ENCODE measurements at places on chromosomes 12 and 14.
A peak's percentile ranks its signal among the peaks of the same experiment; 100 is the strongest.

DNA sequence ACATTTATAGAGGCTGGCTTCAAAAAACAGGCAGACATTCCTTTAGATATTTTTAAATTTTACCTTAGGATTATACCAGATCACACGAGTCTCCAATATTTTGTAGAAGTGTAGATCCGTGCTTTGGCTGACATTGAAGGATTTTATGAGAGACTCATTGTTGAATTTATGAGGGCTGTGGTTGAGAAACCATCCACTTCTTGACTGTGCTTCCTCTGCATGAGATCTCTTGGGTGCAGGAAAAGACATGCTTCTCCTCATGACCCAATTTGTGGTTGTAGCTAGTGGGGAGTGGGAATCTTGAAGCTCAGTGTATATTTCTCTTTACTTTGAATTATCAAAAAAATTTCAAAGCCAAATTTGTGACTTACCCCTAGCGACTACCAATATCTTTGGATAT is 36.7 kb upstream of the NKX2-8 start:
- DNase-seq, result peak; percentile 65

GRCh38 chr12:22788913-22789312 is 163.9 kb downstream of the ETNK1 start:
- DNase-seq, result no peak

- no peak for DNase-seq
These were observed 17.0 kb downstream of the EEA1 start for GRCh38 chr12:92912052-92912451.

DNA sequence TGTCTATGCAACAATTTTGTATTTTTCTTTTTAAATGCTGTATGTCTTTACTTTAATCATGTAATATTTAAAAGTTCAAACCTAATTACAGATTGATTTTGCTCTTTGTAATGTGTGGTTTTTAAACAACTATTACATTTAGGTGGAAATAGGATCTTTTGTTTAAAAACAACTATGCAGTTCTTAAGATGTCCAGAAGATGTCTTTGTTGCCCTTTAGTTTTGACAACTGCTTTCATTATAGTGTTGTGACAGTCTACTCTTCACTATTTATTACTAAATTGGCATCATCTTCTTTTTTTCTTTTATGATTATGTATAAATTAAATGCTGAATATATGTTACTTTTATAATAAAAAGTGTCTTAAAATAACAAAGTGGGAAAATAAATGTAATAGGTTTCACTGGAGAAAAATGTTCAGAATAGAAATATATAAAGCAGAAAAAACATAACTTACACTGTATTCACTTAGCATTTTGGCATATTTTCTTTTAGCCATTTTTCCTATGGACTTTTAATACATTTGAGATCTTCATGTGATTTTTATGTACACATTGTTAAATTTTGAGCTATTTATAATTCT is 27.1 kb upstream of the PCNX4 start:
- no peak for DNase-seq

DNA sequence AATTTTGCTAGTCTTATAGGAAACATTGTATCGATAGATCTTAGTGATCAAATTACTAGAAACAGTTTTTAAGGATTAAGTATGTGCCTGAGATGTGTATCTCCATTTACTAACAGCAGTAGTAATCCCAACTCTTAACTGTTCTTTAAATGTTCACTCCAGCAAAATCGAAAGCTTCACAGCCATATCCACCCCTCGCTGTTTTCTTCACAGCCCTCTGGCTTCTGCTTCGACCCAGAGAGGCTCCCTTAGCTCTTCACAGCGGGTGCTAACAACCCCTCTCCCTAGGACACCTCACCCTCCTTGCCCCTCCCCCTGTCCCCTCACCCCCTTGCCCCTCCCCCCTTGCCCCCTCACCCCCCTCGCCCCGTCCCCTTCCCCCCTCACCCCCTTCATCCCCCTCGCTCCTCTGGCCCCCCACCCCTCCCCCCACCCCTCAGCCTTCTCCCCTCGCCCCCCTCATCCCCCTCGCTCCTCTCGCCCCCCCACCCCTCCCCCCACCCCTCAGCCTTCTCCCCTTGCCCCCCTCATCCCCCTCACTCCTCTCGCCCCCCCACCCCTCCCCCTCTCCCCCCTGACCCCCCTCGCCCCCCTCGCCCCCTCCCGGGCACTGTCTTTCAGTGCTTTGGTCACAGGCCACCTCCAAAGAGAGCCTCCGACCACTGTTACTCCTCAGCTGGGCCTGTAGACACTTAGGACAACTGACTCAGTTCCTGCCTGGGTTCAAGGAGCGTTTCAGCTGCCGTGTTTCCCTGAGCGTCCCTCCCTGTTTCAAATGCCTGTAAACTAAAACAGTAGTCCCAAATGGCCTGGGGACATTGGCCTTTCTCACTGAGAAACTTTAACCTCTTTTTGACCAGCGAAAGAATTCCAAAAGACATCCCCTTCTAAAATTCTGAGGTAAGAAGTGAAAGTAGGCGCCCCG is 46.0 kb upstream of the DYNC1H1 start:
- DNase-seq, result no peak

DNA sequence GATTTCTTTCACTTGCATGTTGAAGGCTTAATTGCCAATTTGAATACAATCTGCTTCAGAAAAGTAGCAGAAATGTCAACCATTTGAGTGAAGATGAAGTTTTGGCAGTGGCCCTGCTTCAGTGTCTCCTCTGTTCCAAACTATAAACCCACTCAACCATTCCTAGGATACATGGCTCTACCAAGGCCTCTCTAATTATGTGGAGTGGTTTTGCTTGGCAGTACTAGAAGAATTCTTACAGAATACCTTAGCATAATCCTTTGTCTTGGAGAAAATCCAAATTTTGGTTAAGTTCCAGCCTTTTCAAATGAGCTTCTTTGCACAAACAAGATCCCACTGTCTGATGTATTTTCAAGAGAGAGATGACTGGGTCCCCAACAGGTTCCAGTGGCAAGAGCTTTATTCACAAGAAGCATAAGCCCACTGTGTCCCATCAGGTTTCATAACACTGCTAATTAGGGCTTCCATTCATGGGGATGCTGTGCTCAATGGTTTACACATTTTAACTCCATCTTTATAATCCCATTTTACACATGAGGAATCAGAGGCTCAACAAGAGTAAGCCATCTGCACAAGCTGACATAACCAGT is 234.5 kb downstream of the IPO8 start:
- DNase-seq, result no peak

DNA sequence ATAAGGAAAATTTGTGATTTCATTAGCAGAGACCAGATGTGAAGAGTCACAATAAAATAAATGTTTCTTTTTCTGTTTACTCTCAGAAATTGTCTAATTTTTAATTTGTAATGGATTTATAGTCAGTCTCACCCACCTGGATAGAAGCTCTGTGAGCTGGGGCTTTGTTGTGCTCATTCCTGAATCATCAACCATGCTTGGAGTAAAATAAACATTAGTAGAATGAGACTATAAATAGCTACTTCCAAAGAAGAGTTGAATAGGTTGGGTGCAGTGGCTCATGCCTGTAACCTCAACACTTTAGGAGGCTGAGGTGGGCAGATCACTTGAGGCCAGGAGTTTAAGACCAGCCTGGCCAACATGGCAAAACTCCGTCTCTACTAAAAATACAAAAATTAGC is 185.3 kb upstream of the FBXO33 start:
- no peak for DNase-seq

DNA sequence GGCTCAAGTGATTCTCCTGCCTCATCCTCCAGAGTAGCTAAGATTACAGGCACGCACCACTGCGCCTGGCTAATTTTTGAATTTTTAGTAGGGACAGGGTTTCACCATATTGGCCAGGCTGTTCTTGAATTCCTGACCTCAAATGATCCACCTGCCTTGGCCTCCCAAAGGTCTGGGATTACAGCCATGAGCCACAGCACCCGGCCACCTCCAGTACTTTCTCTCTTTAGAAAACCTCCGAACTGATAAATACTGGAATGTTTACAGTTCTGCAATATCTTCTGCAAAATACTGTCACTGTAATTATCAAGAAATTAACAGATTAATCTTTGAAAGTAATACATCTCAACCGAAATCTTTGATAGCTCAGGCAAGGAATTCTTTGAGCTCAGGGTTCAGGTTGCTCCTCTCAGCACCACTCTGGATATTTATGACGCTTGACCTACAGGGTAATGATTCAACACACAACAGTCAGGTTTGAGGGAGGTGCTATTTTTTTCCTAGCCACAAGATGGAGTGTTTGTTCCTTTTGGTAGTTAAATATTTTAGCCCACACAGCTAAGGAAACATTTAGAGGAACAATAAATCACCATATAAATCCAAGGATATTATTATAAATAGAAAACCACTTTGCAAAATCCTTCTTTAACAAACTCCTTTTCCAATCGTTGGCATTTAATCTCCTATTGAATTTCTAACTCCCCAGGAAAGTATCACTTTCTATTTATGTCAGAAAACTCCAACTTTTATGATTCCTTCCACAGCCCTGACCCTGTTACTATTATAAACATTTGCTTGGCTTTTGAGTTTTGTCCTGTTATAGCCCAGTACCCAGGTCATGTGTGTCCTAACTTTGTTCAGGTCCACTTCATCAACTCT is 48.6 kb upstream of the GTF2A1 start:
- DNase-seq, result peak; percentile 37

GRCh38 chr14:68784226-68784910 is 8.5 kb downstream of the ZFP36L1 start:
- no peak for DNase-seq

- DNase-seq, result no peak
These were observed 68.5 kb upstream of the PKP2 start for GRCh38 chr12:32964981-32965585.

DNA sequence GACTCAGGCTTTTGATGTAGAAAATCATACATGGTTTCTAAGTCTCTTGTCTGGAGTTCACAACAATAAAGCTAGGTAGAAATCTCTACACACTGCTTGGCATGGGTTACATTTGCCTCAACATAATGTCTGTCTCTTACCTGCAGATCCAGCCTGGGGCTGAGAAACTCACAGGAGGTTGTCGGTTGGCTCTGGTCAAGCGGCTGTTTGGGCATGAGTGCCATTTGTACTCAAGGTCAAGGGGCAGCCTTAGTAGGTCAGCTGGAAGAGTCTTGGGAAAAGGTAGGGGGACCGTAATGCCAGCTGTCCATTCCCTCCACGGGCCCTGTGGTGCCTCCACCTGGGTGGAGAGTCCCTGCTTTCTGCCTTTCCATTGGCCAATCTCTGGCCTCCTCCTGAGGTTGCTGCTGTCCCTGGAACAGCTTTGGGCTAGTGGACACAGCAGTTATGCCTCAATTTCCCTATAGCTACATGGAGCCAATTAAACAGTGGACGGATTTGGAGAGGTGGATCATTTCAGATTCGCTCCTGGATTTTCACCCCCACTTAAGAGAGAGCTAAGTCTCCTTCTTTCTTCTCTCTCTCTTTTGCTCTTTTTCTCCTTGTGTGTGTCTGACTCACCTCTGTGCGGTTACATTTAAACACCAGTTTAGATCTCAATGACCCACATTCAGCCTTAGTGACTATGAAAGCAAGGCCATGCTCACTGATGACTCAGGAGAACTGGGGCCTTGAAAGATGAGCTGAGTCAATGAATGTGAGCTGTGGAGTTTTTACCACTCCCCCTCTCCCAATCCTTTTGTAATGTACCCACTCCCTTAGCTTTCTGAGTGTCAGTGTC is 132.8 kb upstream of the HIF1A start:
- DNase-seq, result no peak

GRCh38 chr12:6839482-6840201 is 1.1 kb upstream of the GNB3 start:
- DNase-seq, result no peak

DNA sequence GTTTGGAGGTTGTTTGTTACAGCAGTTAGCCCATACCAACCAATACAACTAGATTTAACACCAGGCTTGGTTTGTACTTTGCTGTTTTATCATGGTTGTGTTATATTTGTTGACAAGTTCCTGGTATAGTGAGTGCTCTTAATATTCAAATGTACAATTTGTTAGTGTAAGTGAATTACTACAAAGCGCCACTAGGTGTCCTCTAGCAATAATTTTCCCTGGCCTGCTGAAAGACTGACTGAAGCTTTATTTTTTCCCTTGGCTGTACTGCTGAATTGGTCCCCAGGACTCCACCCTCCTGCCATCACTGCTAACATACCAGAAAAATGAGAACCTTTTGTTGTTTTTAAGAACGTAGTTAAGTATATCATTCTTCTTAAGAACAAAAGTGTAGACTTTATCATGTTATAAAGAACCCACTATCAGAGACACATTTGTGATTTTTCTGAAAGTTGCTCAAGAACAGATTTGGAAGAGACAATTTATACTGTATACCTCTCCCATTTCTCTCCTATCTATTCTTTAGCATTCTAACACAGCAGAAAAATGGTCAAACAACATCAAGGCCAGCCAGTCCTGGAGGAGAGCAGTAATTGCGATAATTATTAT is 75.3 kb upstream of the FAR2 start:
- DNase-seq, result peak; percentile 30

DNA sequence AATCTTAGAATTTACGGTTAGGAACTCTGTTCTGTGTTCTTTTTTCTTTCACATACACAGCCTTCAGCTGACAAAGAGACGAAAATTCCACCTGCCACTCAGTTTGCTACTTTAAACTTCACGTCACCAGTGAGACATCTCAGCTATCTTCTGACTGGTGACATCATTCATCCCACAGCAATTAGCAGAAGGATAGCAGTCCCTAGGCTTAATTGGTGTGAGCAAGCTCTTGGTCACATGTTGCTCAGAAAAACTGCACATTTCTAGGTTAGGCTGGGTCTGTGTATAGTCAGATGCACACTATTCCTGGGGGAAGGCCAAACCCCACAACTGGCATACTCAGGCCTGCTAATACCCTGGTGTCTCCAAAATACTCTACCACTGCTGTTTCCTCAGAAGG is 23.9 kb downstream of the SLC7A7 start:
- no peak for DNase-seq

DNA sequence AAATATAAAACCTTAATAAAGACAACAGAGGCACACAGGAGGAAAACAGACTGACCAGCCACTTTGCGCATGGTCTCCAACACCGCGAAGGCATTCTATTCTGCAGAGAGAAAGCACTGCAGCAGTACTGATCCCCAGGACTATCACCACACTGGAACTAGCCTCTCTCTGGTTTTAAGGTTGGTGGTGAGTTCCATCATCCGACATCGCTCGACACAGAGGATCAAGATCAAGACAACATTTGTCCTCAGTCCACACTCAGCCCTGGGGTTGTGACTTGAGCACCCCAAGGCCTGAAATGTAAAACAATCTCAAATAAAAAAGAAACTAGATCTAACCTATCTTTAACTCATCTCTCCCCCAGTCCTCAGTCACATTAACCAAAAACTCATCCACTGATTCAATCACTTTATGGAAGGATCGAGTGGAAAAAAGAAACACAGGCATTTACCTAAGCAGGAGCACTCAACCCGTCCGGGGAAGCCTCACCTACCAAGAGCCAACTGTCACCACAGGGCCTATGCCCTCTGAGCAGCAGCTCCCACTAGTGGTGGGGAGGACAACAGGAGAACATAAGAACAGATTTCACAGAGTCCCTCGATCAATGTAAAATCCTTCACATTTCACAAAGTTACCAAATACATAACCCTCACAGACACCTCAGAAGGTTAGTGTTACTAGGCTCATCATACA is 17.7 kb downstream of the STXBP6 start:
- no peak for DNase-seq

DNA sequence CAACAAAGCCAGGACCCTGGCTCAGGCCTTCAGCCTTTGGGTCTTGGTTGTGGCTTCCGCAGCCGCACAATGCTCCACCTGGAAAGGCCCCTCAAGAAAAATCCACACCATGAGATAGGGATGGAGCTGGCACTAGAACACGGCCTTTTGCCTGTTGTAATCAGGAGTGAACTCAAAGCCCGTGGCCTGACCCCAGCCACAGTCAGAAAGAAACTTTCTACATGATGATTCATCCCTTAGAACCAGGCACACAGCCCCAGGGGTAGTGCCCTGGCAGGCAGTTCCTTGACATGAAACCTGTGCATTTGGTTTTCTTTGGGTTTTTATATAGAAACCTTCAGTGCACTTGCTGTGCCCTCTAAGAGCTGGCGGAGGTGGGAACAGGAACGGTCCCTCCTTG is 5.1 kb downstream of the CLMN start:
- DNase-seq, result no peak

Measured in SK-N-MC (cell line).